ENCODE measurements at places on chromosomes 2 and 18. TPM values are rescaled to one million over a fixed set of nuclear protein-coding genes. Genes with fewer than 3 reads are reported as not detected.

DNA sequence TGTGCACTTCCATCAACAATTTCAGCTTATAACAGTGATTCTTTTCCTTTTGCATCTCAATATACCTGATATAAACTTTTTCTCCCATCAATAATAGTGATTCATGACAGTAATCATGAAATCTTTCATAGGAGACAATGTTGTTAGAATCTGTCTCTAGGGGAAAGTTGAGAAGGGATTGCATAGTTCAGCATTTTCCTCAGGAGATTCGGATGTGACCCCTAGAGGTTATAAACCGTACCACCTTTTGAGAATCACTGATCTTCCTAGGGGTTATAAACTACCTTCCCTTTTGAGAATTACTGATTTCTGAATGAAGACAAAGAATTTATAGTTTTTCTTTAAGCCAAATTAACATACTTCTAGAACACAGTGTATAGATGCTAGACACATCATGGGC, 53.0 kb upstream of the GALNT3 start:
- DNase-seq, result peak; percentile 36

DNA sequence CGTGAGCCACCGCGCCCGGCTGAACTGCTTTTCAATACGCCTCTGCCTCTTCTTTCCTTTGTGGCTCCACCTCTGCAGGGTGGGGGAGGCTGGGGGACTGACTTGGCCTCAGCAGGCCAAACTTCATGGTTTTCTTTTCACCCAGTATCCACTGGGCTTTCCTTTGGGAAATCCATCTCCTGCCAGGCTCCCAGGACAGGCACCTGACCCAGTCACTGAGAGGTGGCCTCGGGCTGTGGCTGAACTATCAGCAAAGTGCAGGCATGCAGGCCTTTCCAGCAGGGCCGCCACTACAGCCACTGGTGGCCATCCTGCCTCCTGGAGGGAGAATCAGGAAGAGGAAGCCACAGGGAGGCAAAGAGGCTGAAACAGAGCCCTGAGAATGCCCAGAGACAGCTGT, 33.4 kb upstream of the SEMA4C start:
- DNase-seq, result no peak

- DNase-seq, result no peak
Observed at GRCh38 chr18:55585920-55586561, 2.0 kb downstream of the TCF4 start.

- DNase-seq, result no peak
Observed at GRCh38 chr2:241271706-241272302, 43.7 kb downstream of the HDLBP start.

GRCh38 chr2:218060950-218061660, 7.9 kb upstream of the RUFY4 start:
- no peak for DNase-seq

DNA sequence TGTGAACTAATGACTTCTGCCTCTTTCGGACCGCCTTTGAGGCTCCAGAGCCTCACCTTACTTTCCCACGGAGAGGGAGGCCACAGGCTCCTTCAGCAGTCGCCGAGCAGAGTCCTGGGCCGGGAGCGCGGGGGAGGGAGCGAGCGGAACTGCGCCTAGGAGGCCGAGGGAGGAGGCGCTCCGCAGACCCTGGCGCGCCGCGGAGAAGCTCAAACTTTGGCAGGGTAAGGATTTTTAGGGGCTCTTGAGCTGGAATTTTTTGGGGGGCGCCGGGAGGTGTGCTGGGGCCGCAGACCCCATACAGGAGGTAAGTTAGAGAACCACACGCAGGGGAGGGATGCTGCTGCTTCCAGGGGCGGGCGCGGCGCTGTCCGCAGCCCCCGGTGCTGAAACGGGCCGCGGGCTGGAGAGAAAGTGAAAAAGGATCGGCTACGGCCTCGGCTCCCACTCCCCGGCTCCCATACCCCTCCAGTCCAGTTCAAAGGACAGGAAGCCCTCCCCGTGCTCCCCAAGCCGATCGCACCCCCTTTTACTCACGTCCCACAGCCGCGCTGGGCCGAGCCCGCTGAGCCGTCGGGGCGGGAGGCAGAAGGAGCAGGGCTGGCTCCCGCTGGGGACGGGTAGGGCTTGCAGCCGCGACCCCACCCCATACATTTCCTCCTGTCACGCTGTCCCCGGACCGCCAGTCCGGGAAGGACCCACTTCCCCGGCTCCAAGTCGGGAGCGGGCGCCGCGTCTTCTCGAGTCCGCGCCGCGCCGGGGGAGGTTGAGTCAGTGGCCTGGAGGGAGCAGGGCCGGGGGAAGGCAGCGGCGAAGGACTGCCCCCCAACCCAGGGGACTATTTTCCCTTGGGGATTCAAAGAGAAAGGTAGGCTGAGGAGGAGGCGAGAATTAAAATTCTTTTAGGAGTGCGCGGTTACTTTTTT, at the start of gene CNGA3:
Gene CNGA3, plus strand, starts transcription at position 146 of the 926 bp plus-strand sequence. CDS start 23,520 bp downstream, outside the sequence.
- peak; percentile 91 for DNase-seq

Gene CPO
- 2.4 TPM for total RNA-seq

Gene KCNF1
- total RNA-seq, result 3.0 TPM

Gene EHD3
- total RNA-seq, result 7.3 TPM
